ENCODE measurements at places on chromosomes 2 and 18.

DNA sequence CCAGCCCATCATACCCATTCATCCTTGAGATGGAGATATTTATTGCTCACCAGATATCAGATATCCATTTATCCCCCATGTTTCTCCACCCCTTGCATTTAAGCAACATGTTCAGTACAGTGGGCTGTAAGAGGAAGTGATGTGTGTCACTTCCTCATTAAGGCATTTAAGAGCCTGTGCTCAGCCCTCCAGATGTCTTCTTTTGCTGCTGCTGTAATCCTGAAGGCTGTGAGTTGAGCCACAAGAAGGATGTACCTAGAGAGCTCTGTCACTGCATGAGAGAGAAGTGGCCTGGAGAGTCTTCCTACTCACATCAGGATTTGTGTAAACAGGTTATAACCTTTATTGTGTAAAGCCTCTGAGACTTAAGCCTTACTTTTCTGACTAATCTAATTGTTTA, 151.8 kb upstream of the UNC80 start:
- no peak for DNase-seq

DNA sequence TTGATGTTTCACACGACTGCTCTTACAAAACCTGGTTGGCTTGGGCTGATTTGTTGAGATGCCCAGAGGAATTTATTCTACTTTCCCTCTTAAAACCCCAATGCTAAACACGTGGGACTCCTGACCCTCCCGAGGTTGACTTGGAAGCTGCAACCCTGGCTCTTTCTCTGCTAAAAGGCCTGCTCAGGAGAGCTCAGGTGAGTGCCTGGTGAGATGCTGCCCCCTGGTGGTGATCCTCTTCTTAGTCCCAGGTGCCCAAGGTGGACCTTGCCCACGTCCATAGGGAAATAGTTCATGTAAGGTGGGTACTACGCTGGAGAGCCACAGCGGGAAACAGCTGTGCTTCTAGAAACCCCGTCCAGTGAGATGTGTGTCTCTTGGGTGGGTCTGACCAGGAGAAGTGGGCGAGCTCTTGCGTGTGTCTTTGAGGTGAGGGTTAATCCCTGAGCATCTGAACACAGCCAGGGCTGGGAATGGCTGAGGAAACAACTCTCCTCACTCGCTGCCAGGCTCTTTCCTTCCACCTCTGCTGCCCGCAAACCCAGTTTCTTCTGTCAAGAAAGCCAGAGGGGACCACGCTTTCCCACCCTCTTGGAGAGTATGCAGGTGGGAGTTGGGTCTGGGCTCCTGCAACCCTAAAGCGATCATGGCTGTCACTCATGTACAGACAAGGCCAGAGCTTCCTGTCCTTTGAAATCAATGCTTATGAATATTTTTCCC, 25.5 kb upstream of the PXDN start:
- peak; percentile 58 for DNase-seq

DNA sequence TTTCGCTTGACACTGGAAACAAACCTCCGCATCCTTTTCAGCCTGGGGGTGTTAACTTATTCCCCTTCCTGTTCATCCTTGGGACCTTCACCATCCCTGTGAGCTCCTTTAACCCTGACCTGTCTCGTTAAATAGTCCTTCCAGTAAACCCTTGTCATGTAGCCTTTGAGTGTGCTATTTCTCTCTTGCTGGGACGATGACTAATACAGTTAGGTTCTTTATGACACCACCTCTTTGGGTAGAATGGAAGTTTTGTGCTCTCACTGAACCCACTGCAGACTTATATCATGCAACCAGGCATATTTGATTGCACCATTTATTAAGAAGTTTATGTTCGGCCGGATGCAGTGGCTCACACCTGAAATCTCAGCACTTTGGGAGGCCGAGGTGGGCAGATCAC, 40.5 kb upstream of the GAREM1 start:
- DNase-seq = no peak

- peak; percentile 60 for DNase-seq
Observed at GRCh38 chr2:213119061-213119809, 32.2 kb downstream of the IKZF2 start.

- no peak for DNase-seq
Observed at GRCh38 chr2:68519236-68519635, 51.9 kb downstream of the APLF start.

DNA sequence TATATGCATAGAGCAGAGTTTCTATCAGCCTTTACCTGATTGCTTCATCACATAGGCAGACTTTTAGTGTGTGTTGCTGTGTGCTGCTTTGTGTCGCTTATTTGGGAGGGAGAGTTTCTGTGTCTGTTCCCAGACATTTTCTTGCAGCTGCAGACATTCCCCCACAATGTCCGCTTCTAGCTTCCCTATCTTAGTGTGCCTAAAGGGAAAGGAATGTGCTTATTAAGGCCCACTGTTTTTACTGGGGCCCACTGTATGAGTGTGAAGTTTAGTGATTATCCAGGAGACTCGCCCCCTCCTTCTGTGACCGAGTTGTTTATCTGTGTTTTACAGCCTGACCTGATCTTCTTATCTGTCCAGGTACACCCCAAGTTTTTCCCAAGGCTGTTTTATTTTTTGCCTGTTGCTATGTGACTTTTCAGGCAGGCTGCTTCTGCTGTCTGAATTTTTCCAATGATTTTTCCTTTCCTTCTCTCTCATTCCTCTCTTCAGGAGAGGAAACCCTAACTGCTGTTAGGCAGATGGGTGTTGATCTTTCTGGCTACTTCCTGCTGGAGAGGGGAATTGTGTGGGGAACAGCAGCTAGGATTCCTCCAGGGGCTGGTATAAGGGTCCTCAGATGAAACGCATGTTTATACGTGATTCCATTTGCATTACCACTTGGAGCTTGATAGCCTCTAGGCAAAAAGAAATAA, 47.6 kb downstream of the STK17B start:
- peak; percentile 87 for DNase-seq

DNA sequence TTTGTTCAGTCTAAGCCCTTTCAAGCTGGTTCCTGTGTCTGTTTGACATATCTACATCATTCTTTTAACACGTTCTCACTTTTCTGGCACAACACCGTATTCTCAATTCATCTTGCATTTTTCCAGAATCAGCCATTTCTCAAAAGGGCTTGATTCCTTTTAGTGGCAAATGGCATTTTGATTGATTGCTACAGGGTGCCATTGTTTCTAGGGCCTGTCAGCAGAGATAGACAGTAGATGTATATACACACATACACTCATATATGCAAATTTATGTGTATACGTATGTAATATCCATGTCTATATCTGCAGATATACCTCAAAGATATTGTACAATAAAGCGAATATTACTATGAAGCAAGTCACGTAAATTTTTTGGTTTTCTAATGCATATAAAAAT, 367.9 kb upstream of the TNP1 start:
- no peak for DNase-seq

DNA sequence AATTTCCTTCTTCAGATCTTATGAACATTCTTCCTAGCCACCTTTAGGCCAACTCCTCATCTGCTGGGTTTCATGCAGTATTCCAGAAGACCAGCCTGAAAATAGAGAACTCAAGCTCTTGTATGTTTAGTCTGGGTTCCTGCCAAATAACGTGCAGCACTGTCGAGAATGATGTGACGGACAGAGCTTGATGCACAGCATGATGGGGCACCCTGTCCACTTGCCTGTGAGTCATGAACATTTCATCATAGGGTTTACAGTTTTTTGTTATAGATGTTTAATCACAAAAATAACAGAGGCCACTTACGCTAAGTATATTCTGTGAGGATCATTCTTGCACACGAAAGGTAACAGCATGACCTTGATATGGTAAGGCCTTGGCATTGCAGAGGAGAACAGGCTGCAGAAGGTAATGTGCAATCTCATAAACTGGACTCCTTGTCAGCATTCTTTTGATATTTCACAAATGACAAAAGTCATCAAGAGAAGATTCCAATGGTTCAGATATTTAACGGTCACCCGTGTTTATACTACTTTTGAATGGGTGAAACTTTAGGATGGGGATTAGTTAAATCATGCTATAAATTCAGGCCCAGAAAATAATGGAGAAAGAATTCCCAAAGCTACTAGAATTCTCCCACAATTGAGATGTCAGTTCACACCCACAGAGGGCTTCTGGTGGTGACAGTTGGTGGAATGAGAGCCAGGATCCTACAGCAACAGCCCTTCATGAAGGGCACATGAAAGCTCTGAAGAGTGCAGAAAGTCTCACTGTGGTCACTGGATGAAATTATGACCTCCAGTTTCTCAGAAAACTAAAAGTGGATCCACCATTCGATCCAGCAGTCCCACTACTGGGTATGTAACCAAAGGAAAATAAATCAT, 396.1 kb upstream of the RAB12 start:
- peak; percentile 69 for DNase-seq

- no peak for DNase-seq
Observed at GRCh38 chr2:164837807-164838206, 3.8 kb downstream of the COBLL1 start.

GRCh38 chr2:13218205-13218604, 501.5 kb downstream of the TRIB2 start:
- DNase-seq = no peak

GRCh38 chr18:59907172-59907571, 7.4 kb downstream of the PMAIP1 start:
- DNase-seq = no peak

DNA sequence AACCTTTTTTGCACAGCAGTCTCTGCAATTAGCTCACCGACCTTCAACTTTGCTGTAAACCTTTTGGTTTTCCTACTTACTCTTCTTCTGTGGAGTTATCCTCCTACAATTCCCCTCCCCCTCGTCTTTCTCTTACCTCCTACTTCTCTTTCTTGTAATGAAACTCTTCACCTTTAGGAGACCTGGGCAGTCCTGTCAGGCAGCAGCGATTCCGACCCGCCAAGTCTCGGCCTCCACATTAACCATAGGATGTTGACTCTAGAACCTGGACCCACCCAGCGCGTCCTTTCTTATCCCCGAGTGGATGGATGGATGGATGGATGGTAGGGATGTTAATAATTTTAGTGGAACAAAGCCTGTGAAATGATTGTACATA, 8.3 kb downstream of the TBR1 start:
- no peak for DNase-seq

- no peak for DNase-seq
Observed at GRCh38 chr2:23668756-23669304, 258.1 kb downstream of the ATAD2B start.

- DNase-seq = peak; percentile 20
Observed at GRCh38 chr18:74563999-74564398, 29.7 kb downstream of the CNDP1 start.

DNA sequence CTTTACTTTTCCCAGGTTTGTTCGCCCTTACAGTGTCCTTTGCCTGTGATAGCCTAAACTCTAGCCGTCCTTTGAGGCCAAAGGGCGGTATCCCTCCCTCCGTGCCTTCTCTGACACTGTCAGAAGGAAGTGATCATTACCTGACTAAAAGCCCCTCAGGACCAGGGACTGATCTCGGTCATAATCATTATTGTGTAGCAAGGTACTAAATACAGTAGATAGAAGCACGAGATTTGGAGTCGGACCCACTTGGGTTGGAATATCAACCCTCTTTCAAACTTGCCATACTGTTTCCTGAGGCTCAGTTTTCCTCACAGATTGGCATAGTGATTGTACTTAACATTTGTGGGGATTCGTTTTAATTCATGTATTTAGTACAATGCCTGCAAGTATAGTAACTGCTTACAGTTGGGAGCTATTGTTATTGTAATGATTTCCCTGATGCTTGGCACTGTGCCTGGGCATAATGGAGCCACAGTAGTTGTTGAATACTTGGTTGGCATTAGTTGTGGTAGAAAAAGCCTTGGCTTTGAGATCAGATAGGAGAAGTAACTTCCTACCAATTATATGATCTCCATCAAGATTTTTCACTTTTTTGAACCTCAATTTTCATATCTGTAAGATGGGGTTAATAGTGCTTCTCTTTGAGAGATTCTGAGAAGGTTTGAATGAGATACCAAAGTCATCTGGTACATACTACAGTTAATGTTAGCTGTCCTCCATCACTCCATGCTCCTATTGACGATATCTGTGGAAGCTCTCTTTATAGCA, 836 bp downstream of the STK11IP start:
- DNase-seq = no peak

GRCh38 chr2:240160291-240161086, 20.0 kb upstream of the OTOS start:
- DNase-seq = no peak

GRCh38 chr2:169173876-169174275, 104.5 kb downstream of the DHRS9 start:
- no peak for DNase-seq

DNA sequence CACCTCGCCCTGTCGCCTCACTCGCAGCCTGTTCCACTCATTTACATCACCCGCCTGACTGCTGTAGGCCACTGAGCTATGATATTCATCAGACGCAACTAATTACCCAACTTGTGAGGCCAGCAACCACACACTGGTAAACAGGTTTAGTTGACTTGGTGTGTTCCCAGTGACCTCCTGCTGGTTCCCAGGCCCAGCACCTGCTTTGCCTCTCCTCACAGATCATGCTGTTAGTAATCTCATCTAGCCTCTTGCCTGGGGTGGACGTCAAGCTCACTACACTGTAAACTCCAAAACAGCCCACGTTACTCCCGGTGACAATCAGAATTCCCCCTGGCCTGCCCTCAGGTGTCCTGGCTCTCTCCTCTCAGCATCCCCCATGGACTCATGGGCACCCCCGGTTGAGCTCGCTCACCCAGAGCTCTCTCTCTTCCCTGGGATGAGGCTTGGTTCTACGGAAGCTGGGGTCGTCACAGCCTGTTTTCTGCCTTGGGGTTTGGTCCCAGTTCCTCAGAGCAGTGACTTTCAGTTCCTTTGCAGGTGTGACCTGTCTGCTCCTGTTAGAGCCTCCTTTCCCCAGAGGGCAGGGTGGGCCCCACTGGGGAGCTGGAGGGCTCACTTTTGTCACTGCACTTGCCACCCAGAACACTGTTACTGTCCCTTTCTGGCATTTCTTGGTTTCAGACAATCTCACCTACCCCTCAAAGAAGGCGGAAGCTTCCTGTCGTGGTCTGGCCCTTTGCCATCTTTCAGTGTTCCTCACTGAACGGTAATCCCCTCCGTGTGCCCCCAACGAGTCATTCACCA, 40.3 kb downstream of the INPP5D start:
- no peak for DNase-seq

- no peak for DNase-seq
Observed at GRCh38 chr2:218963601-218964000, 4.1 kb downstream of the CDK5R2 start.

- DNase-seq = no peak
Observed at GRCh38 chr2:130341562-130342019, 1.1 kb upstream of the IMP4 start.

DNA sequence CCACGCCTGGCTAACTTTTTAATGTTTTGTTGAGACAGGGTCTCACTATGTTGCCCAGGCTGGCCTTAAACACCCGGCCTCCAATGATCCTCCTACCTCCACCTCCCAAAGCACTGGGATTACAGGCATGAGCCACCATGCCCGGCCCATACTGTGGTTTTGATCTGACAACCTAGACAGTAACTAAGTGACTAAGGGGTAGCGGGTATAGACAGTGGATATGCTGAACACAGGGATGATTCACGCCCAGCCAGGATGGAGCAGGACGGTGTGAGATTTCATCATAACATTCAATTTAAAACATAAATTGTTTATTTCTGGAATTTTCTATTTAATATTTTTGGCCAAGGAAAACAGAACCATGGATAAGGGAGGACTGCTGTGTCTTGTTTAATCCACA, 36.0 kb upstream of the YPEL5 start:
- DNase-seq = peak; percentile 50

All from amniotic epithelial cell (primary cell).